ENCODE measurements at places on chromosomes 2 and 18. TPM values are rescaled to one million over a fixed set of nuclear protein-coding genes. Genes with fewer than 3 reads are reported as not detected.

The RBKS gene
- total RNA-seq = 1.1 TPM

The B3GNT7 gene
- total RNA-seq = 7.3 TPM

The BCL2 gene
- total RNA-seq = 1.6 TPM

The DSC2 gene
- total RNA-seq = 88.7 TPM
